Muscle of leg (tissue), 16 donors: ENCODE measurements at places on chromosomes 2 and 18.

GRCh38 chr18:33440060-33441043 lies at the start of gene CCDC178:
TSS of gene CCDC178 (minus strand) at chr18:33440721. CDS start at chr18:33412088, 28,633 bp downstream.
- H3K36me3 ChIP-seq, result no peaks in the 10 kb centered on the region
- no peak within 1 kb of the TSS for H3K27ac ChIP-seq
- peaks cover 2% of the 10 kb centered on the region for H3K4me1 ChIP-seq
- H3K27me3 ChIP-seq, result peaks cover 2% of the 10 kb centered on the region
- peak within 1 kb of the TSS; percentile 43 for H3K4me3 ChIP-seq

GRCh38 chr2:103448495-103448894 lies 686.7 kb downstream of the TMEM182 start:
- H3K27ac ChIP-seq, result no peak overlapping the region
- H3K4me1 ChIP-seq, result no peaks in the 10 kb centered on the region
- no peaks in the 10 kb centered on the region for H3K36me3 ChIP-seq
- no peaks in the 10 kb centered on the region for H3K27me3 ChIP-seq
- no peak for DNase-seq

DNA sequence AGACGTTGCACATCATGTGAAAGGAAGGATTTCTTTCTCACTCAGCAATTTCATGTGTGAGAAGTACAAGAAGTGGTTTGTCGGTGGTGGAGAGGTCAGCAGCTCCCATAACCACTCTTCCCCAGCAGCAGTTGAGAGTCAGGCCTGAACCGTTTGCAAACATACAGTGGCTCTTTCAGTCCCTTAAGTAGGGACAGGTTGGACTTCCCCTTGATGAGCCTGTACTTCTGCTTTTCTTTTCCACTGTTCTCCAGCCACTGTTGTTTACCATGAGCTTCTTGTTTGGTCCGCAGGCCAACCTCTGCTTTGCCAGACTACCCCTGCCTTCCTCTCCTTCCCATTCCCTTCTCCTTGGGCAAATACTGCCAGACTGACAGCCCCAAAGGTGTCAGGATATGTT lies 391.3 kb upstream of the CELF4 start:
- no peak overlapping the region for H3K27ac ChIP-seq
- H3K4me1 ChIP-seq, result no peaks in the 10 kb centered on the region
- no peaks in the 10 kb centered on the region for H3K27me3 ChIP-seq
- no peak for DNase-seq
- no peaks in the 10 kb centered on the region for H3K36me3 ChIP-seq

GRCh38 chr2:9939587-9940485 lies 11.7 kb upstream of the GRHL1 start:
- H3K27ac ChIP-seq, result no peak overlapping the region
- H3K27me3 ChIP-seq, result peaks cover 9% of the 10 kb centered on the region
- no peak for DNase-seq
- no peaks in the 10 kb centered on the region for H3K4me1 ChIP-seq
- peaks cover 2% of the 10 kb centered on the region for H3K36me3 ChIP-seq

DNA sequence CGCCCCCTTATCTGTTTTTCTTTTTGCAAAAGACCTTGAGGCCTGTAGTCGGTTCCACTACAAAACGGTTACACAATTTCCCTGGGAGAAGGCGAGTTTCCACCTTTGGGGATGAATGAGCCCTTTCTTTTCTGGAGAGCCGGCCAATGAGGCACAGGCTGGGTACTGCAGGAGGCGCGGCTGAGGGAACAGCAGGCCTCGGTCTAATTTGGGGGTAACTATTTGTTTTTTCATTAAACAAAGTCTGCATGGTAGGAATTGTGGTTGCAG lies 129.2 kb downstream of the MYCN start:
- H3K36me3 ChIP-seq, result no peaks in the 10 kb centered on the region
- H3K4me1 ChIP-seq, result no peaks in the 10 kb centered on the region
- no peak overlapping the region for H3K4me3 ChIP-seq
- no peak for DNase-seq

DNA sequence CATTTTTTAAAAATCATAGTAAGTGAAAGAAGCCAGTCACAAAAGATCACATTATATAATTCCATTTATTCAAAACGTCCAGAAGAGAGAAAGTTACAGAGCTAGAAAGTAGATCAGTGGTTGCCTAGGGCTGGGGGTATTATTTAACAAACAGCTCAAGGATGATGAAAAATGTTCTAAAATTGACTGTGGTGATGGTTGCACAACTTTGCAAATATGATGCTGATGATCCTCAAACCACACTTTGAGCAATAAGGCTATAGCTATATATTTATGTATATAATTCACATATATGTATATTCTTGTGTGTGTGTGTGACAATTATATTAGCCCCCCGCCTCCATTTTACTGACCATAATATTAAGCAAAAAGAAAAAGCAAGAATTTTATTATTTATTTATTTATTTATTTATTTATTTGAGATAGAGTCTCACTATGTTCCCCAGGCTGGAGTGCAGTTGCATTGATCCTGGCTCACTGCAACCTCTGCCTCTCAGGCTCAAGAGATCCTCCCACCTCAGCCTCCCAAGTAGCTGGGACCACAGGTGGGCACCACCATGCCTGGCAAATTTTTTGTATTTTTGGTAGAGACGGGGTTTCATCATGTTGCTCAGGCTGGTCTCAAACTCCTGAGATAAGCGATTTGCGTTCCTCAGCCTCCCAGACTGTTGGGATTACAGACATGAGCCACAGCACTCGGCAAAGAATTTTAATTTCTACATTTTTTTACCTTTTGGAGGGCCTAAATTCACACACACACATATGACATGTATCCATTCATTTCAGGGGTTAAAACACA lies 1.9 kb downstream of the WDR12 start:
- H3K27ac ChIP-seq, result no peak overlapping the region
- H3K4me1 ChIP-seq, result peaks cover 6% of the 10 kb centered on the region
- H3K27me3 ChIP-seq, result no peaks in the 10 kb centered on the region
- no peak overlapping the region for H3K4me3 ChIP-seq
- no peaks in the 10 kb centered on the region for H3K36me3 ChIP-seq
